ENCODE measurements at places on chromosomes 7 and 10.

- DNase-seq: no peak
Observed at GRCh38 chr7:33590916-33591315, 314.4 kb upstream of the BMPER start.

DNA sequence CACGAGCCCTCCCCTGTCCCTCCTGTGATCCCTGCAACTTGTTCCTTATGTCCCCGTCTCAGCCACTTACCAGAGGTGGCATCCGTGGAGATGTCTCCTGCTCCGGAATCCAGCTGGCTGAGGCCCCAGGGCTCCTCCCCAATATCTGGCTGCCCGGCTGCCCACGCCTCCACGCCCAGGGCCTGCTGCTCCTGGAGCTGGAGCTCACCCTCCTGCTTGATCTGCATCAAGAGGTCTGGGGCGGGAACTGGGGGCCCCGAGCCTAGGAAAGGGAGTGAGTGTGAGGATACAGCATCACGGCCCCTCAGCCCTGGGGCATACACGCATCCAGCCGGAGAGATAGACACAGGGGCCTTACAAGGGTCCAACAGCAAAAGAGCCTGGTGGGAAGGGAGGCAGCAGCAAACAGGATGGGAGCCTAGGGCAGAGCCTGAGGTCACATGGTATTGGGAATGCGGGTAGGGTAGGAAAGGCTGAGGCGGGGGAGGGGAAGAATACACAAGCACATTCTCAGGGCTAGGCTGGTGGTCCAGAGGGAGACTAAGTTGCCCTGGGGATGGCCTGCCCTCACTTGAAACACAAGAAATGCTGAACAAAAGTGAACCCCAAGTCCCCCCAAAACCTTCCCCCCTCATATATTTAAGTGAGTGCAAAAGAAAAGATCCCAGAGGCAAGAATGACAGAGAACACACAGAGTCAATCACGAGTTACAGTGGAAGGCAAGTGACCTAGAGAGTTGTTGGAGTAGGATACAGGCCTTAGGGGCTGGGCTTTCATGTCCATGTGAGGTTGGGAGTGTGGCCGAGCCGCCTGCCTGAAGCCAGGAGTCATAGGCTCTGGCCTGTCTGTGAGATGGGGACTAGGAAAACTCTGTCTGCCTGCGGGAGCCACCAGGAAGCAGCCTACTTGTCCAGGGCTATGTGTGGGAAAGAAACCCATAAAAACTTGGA, 16.9 kb upstream of the ZNF777 start:
- DNase-seq: no peak

DNA sequence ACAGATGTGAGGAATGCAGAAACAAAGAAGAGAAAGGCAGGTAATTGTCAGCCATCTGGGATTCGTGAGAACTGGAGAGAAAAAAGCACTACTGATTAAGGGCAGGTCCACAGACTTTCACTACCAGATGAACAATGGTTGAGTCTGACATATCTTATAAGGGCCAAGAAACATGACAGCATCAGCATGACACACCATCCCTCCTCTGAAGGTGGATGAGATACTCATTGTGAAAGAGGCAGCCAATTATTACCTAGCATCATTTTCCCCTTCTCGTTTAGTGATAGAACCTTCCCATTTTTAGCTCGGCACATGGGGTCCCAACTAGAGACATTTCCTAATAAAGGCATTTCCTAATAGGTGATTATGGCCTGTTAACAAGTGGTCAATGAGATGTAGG, 19.2 kb upstream of the MET start:
- no peak for DNase-seq

- DNase-seq: no peak
Observed at GRCh38 chr7:24381894-24382505, 98.0 kb downstream of the NPY start.

GRCh38 chr7:102898532-102898859, 14.3 kb upstream of the LRRC17 start:
- DNase-seq: no peak

DNA sequence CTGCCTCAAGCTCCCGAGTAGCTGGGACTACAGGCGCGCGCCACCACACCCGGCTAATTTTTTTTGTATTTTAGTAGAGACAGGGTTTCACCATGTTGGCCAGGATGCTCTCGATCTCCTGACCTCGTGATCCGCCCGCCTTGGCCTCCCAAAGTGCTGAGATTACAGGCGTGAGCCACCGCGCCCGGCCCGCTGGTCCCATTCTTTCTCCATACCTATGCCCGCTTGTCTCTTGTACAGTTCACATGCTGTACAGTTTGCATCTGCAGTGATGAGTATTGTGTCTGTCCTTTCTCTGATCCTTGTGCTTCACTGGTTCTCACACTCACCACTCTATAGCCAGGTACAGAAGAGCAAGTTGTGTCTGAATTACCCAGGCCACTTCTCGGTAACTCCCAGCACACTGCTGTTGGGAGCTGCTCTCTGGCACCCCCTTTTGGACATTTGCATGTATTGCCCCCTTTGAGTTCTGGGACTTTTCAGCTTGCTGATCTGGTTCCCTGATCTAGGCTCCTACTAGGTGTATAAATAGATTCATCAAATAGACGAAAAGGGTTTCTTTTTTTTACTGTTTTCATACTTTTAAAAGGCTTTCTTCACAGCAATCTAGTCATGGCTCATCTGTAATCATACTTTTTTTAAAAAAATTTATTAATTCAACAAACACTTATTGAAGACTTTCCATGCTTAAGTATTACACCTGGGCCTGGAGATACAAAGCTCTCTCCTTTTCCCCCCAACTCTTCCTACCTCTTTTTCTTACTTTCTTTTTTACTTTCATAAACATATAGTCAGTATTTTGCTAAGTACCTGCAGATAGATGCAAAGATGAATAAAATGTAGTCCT, 53.5 kb downstream of the AOAH start:
- peak; percentile 49 for DNase-seq

- no peak for DNase-seq
Observed at GRCh38 chr7:69502358-69502757, 95.9 kb upstream of the AUTS2 start.

- DNase-seq: no peak
Observed at GRCh38 chr7:91109200-91109599, 155.0 kb upstream of the FZD1 start.

DNA sequence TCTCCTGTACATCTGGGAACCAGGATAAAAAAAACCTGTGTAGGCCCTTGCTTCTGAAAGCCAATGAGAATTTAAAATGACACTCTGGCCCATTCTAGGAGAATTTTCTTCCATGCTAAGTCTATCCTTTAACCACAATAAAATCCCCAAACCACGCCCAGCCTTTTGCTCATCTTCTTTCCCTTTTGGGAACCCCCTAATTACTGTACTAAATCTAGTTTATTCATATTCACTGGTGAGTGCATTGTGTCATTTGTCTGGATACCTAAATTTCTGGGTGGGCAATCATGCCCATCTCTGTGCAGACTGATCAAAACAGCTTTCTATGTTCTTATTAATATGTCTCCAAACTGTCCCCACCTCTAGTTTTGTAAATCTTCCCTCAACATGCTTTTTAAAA, 11.7 kb upstream of the CDK14 start:
- DNase-seq: no peak

- DNase-seq: no peak
Observed at GRCh38 chr7:134589491-134589941, 40.6 kb downstream of the AKR1B15 start.

DNA sequence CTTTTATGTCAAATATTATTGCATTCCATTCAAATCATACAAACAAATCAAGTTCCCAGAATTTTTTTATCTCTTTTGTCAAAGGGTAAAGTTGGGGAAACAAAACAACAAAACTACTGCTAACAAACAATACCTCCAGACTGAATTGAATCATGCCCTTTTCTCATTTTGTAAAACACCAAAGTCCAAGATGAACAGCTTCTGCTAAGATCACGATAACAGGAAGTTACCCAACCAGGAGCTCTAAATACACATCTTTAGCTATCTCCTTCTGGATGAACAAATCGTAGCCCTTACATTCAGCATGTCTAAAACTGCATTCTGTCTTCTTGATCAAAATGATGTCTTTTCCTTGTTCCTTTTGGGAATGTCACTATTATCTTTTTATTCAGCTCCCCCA, 97.4 kb downstream of the CTTNBP2 start:
- DNase-seq: no peak

DNA sequence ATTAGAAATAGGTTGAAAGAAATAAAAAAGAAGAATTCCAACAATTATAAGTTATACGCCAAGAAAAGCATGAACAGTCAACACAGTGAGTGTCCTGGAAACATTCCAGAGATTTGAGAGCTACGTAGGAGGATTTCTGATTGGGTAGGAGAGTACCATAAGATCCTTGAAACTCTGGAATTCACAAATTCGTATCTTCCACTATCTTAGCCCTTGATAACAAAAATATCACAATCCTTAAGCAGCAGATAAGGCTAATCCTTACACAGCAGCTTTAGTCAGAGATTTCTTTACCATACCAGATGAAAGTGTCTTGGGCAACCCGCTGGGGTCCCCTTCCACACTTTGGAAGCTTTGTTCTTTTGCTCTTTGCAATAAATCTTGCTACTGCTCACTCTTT, 8.2 kb downstream of the TPK1 start:
- no peak for DNase-seq

DNA sequence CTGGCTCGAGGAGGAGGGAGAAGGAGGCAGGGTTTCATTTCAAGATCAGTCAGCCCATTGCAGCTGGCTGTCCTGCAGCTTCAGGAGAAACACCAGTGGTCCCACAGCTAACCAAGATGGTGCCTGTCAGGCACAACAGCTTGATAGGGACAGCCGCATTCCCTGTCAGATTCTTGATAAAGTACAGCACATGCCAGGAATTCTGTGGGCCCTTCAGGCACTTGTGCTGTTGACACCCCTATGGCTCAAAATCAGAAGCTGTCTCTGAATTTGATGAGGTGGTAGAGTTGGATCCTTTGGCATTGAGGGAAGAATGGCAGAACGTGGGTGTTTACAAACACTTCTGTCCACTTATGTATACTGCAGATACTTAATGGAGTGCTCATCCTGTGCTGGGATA, 354.3 kb downstream of the KCNMA1 start:
- no peak for DNase-seq

- DNase-seq: no peak
Observed at GRCh38 chr10:77513781-77514331, 123.8 kb downstream of the KCNMA1 start.

DNA sequence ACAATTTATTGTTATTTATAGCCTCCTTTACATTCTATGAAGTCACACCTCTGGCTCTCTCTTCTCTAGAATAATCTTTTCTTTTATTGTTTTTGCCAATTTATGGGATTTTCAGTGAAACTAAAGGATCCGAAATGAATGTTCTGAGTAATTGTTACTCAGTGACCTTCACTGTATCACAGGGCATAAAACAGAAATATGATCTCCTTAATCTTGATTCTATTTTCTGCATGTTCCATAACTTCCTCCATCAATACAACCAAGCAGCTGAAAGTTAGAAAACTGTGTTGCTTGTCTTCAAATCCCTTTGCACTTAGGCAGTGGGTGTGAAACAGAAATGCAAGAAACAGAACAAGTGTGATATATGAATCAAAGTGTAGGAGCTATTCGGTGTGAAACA, 57.4 kb upstream of the FERD3L start:
- DNase-seq: no peak

DNA sequence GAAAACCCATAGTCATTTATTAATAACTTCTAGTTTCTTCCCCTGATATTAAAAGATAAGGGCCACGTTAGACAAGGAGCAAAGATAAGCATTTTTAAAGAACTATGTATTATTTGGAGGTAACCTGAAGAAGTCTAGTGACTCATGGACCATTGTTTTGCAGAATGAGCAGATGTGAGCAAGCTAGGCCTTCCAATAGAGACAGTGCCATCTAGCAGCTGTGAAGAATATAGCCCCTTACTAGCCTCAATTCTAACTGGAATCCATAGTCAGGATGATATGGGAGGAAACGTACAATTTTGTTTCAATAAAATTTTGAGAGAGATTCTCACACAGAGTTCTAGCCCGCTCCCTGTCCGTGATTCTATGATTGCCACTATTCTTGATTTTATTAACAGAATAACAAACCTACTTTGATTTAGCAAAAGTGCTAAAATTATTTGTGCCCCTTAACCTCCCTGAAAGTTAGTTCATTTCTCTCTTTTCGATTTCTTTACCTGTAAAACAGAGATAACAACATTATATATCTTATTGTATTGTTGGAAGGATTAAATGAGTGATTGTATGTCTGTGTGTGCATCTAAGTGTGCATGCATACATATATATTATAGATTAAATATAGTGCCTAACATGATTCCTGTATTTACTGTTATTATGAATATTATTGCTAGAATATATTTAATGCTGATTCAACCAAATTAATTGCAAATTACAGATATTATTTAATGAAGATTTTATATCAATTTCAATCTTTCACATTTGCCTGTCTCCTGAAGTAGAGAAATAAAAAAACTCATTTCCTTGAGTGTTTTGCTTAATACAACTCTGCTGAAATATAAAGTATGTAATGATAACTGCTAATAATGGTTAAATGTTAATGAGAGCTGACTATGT, 22.7 kb downstream of the FAM237B start:
- DNase-seq: no peak

DNA sequence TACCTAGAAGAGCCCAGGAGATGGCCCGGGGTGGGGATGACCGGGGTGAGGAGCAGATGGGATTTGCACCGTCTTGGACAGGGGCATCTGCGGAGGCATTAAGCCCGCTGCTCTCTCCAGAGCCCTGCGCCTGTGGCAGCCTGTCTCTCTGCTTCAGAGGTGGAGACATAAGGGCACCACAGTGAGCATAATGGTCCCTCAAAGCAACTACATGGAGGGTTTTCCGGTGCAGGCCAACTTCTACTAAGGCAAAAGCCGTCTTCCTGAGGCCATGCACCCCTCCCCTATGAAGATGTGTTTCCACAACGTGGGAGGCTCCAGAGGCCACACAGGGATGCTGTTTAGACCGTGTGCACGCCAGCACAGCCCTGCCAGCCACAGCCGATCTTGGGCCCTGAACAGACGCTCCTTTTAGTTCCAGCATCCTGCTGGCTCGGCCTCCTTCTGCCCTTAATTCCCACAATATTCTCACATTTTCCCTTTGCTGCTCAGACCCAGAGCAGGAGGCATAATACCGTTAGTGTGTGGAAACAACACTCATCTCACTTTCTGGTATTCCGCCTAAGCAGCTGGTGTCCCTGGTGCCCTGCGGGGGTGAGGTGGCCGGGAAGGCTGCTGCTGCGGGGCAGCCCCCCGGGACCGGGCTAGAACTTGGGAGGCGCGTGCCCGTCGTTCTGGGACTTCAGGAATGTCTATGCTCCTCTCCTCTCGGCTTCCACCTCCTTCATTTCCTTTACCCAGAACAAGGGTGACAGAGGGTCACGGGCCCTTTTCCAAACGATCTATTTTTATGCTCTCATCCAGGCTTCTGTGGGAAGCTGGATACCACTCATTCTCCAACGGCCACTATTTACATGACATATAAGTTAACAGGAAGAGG, 266.9 kb downstream of the TNS3 start:
- DNase-seq: no peak

GRCh38 chr10:60320666-60321065, 69.0 kb downstream of the ANK3 start:
- no peak for DNase-seq

DNA sequence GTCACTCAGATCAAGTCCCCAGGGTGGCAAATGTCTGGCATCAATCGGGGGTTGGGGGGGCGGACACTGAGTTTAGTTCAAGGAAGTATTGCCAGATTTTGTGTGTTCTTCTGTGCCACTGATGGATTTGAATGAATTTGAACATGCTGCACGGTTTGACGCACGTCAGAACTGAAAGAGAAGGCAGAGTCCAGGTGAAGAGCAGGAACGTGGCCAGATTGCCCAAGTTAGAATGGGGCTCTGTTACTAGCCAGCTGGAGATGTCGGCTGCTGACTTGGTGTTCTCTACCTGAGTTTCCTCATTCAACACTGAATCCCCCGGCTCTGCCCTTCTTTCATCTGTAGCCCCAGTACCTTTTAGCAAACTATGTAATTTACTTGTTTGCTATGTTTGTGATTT, 180.2 kb downstream of the PRKCQ start:
- no peak for DNase-seq

Data from stimulated activated CD8-positive, alpha-beta memory T cell treated with anti-CD3 and anti-CD28 coated beads, Interleukin-12 subunit alpha, Interleukin-12 subunit beta, amount 100 ng/mL, for 1 hour (primary cell).